ENCODE measurements at places on chromosomes 12 and 14. TPM values are rescaled to one million over a fixed set of nuclear protein-coding genes. Genes with fewer than 3 reads are reported as not detected.

DNA sequence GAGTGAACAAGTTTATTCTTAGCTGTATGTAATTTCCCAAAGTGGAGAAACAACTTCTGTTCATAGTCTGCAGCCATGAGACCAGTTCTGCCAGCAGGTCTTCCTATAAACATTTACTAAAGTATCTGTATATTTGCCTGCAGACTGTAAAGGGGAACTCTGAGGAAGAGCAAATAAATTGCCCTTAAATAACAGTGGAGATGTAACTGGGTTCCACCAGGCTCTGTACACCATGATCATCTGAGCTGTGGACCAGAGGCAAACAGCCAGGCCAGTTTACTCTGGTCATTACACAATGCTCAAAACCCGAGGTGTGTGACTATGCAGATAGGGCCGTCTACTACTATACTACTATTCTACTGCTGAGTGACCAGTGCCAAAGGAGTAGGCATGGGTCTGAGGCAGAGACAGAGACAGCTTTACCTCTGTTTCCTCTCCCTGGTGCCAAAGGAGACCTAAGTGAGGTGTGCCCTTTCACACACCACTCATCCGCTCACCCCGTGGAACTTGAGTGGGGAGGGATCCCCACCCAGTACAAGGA, 21.1 kb upstream of the CERS5 start:
- H3K4me1 ChIP-seq: peaks cover 46% of the 10 kb centered on the region
- H3K27me3 ChIP-seq: no peaks in the 10 kb centered on the region
- H3K27ac ChIP-seq: peak overlapping the region; percentile 69

- H3K27me3 ChIP-seq: no peaks in the 10 kb centered on the region
- peaks cover 55% of the 10 kb centered on the region for H3K4me1 ChIP-seq
- H3K36me3 ChIP-seq: no peaks in the 10 kb centered on the region
- DNase-seq: peak; percentile 72
- no peak overlapping the region for H3K4me3 ChIP-seq
Measured at GRCh38 chr14:104974665-104975390, 3.3 kb downstream of the AHNAK2 start.

DNA sequence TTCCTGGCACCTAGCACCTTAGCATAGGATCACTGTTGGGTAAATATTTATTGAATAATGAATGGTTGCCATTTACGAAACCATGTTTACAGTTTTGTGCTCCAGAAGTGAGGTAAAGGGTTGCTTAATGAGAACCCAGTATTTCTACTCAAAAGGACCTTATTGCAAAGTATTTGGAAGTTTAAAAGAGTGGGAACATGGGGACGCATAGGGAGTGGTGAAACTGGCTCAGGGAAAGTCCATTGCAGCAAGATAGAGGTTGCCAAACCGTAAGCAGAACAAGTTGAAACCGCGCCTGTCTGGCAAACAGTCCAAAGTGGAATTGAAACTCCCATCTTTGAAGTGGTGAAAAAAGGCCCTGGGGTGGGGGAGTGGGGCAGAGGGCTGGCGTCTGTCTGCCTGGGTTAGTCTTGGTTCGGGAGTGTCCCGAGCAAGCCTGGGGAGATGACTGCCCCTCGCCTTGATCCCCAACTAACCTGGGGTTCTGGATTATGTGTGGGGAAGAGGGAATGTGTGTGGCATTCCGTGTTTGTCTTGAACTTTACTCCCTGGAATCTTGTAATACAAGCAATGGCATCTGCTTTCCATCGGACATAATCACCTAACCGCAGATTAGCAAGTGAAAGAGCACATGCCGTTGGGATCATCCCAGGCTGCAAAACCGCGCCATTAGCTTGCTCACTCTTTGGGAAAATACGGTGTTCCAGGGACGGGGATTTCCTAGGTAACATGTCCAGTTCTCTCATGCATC, 7.2 kb downstream of the ALDH2 start:
- no peak for DNase-seq
- peak overlapping the region; percentile 49 for H3K4me3 ChIP-seq
- peaks cover 41% of the 10 kb centered on the region for H3K4me1 ChIP-seq
- H3K27ac ChIP-seq: peak overlapping the region; percentile 88
- H3K27me3 ChIP-seq: no peaks in the 10 kb centered on the region
- peaks cover 4% of the 10 kb centered on the region for H3K36me3 ChIP-seq

DNA sequence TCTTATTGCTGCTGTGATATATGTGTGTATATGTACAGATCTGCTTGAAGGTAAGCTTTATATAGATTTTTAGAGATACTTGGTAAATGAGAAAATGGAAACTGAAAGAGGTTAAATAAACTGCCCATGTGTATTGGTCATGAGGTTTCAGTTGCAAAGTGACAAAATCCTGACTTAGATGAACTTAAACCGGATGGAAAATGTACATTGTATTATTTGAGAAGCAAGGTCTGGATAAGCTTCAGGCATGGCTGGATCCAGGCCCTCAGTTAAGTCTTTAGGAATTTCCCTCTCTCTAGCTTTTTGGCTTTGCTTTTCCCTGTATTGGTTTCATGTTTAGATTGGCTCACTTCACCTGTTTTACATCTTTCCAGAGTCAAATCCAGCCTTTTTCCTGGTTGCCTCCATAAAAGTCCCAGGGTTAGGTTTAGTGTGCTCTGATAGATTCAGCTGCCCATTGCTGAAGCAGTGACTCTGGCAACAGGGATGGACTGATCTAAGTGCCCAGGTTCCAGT, 21.0 kb upstream of the MAP1LC3B2 start:
- no peak for DNase-seq
- H3K36me3 ChIP-seq: no peaks in the 10 kb centered on the region
- no peaks in the 10 kb centered on the region for H3K27me3 ChIP-seq
- peak overlapping the region; percentile 52 for H3K27ac ChIP-seq

- H3K27me3 ChIP-seq: no peaks in the 10 kb centered on the region
- H3K4me1 ChIP-seq: no peaks in the 10 kb centered on the region
- no peak for DNase-seq
- no peaks in the 10 kb centered on the region for H3K36me3 ChIP-seq
- H3K4me3 ChIP-seq: no peak overlapping the region
Measured at GRCh38 chr14:36450550-36450949, 69.5 kb downstream of the NKX2-1 start.

DNA sequence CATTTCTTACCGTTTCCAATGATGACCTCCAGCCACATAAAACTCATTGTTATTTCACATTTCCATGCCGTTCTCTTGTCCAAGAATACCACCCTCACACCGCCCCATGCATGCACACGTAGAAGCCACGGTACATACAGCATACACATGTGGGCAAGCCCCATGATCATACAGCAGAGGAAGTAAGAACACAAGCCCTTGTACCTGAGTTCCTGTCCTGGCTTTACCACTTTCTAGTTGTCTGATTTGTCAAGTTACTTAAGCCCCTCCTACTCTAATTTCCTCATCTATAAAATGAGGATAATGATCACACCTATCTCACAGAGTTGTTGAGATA, 59.9 kb downstream of the DUSP16 start:
- no peaks in the 10 kb centered on the region for H3K27me3 ChIP-seq
- no peak overlapping the region for H3K4me3 ChIP-seq
- no peaks in the 10 kb centered on the region for H3K36me3 ChIP-seq
- H3K4me1 ChIP-seq: peaks cover 5% of the 10 kb centered on the region
- no peak for DNase-seq

SOCS2 gene
- 15.4 TPM for total RNA-seq

BHLHE41 gene
- 35.2 TPM for total RNA-seq
